ENCODE measurements at places on chromosomes 16 and 17.

DNA sequence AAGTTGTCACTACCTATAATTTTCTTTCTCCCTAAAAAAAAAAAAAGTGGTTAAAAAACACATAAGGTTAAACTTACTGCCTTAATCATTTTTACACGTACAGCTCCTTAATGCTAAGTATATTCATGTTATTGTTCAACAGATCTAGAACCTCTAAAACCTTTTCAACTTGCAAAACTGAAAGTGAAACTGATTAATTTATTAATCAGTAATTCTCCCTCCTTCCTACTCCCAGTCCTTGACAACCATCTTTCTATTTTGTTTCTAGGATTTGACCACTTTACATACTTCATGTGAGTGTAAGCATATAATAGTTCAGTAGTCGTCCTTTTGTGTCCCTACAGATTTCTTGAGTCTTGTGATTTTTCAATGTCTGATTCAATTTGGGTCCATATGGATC is 251.4 kb upstream of the KIF2B start:
- DNase-seq = no peak

DNA sequence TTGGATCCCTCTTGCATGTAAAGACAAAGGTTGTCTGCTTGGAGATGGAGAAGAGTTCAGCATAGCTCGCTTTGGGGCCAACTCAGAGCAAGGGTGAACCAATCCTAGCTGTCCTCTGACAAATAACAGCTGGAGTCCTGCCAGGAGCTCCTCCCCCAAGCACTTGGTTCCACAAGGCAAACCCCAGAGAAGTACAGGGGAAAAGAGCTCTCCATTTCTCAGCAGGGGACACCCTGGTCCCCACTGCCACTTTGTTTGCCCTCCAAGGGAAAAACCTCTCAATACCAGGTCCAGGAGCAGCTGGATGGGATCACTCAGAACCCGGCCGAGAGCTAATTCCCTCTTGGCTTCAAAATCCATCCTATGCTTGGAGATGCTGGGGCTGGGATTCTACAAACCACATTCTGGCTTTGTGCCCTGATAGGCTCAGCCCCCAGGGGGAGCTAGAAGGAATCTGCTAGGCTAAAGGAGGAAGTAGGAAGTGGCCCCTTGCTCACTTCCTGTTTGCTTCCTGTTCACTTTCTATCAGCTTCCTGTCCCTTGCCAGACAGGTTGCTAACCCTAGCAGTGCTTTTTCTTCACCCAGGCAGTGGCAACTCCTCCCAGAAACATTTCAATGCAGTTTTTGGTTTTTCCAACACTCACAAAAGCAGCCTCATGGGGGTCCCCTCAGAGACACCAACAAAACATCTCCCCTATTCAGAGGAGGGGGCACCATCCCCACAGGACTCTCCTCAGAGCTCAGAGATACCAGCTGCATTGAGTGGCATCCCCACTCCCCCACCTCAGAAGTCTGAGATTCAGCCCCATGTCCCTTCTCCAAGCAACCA is 30.7 kb downstream of the CDRT4 start:
- no peak for DNase-seq

- DNase-seq = no peak
Observed at GRCh38 chr16:66020642-66021041, 345.8 kb upstream of the CDH5 start.

- DNase-seq = no peak
Observed at GRCh38 chr17:3542410-3543088, 15.1 kb downstream of the TRPV3 start.

- DNase-seq = no peak
Observed at GRCh38 chr17:21100636-21101035, 26.1 kb upstream of the DHRS7B start.

- DNase-seq = no peak
Observed at GRCh38 chr17:38893607-38894006, 23.7 kb downstream of the LASP1 start.

DNA sequence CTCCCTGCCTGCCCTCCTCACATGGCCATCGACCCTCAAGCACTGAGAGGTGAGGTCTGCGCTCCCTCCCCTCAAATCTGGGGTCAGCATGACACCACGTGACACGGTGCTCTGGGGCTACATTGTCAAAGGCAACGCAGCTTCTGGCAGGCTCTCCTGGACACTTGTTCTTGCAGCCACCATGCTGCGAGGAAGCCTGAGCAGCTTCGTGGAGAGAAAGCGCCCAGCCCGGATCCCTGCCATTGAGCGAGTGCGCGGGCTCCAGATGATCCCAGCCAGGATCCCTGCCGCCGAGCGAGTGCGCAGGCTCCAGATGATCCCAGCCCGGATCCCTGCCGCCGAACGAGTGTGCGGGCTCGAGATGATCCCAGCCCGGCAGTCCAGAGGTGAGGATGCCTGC is 70.9 kb upstream of the METRNL start:
- no peak for DNase-seq

GRCh38 chr17:27565874-27566670 is 64.9 kb upstream of the LGALS9 start:
- no peak for DNase-seq

GRCh38 chr17:3532106-3532858 is 25.3 kb downstream of the TRPV3 start:
- no peak for DNase-seq

- DNase-seq = no peak
Observed at GRCh38 chr17:12519956-12520594, 145.6 kb upstream of the MYOCD start.

DNA sequence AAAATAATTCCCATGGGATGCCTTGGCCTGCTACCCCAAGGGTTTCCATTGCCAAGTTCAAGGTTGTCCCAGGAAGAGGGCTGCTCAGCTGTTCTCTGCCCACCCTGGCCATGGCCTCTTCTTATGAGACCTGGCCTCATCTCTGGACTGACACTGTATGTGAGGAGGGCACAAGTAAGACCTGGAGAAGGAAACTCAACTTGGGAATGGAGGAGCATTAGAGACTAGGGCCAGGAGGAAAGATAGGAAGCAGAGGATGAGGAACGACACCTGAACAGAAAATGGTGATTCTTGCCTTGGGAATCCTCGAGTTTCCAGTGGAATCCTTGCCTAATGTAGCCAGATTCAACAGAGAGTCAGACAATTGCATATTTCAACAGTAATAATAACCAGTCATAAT is 24.6 kb upstream of the GOSR2 start:
- DNase-seq = no peak

GRCh38 chr17:33229499-33229898 is 63.6 kb downstream of the ASIC2 start:
- DNase-seq = no peak

DNA sequence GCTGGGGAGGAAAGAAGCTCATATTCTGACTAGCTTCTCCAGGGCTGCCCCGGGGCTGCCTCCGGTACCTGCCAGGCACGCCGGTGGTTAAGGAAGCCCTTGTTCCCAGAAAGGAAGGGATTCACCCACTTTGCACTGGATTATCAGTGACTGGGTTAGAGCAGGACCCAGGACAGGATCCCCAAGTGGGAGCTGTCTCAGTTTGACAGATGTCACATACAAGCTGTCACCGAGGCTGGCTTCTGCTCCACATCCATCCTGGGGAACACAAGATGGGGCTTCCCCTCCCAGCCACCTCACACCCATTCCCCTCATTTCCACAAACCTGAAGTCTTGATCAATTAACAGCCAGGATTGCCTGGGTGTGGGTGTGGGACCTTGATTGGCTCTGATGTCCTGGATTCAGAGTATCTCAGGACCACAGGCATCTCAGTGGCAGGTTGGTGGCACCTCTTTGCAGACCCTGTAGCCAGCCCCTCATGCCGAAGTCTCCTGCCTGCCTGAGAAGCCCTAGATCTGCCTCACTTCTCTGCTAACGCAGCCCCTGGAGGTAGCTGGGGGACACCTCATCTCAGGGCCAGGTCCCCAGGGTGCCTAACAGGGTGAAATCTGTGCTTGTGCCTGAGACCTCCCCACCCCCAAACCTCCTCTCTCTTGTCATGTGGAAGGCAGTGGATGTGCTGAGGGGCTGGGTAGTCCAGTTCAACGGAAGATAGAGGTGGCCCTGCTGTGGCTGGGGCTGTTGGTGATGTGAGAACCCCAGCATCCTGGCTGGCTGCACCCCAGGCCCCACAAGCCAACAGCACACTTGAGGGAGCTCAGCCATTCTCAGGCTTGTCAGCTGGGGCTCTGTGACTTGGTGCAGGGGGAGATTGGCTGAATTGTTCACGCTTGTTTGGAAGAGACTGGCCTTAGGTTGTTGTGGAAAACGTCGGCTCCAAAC is 1.4 kb downstream of the CACNG5 start:
- DNase-seq = no peak
